ENCODE measurements at places on chromosomes 1 and 21. TPM values are rescaled to one million over a fixed set of nuclear protein-coding genes. Genes with fewer than 3 reads are reported as not detected.

The WDTC1 gene
- 6.1 TPM for total RNA-seq

The FNBP1L gene
- total RNA-seq, result 17.4 TPM

The KCNJ10 gene
- total RNA-seq, result not detected

The CITED4 gene
- 101 TPM for total RNA-seq

The CNIH3 gene
- total RNA-seq, result 0.59 TPM

The SETDB1 gene
- total RNA-seq, result 26.1 TPM

The RCC1 gene
- total RNA-seq, result 70.8 TPM

The HES3 gene
- total RNA-seq, result not detected

The KIAA0040 gene
- total RNA-seq, result 0.76 TPM

The CA6 gene
- total RNA-seq, result not detected

The NGF gene
- total RNA-seq, result 1.5 TPM

The TPTE gene
- not detected for total RNA-seq

The GUCA2B gene
- not detected for total RNA-seq

The CNKSR1 gene
- total RNA-seq, result 0.15 TPM

The KCNA3 gene
- not detected for total RNA-seq

The CD84 gene
- total RNA-seq, result not detected

Data from A549 treated with Mapracorat at 1 μM for 4 hours (cell line).